ENCODE measurements at places on chromosomes 3 and 15. TPM values are rescaled to one million over a fixed set of nuclear protein-coding genes. Genes with fewer than 3 reads are reported as not detected.

Gene GPR87
- total RNA-seq = not detected

Gene VIPR1
- not detected for total RNA-seq

Gene HRG
- not detected for total RNA-seq

Gene TMEM207
- total RNA-seq = not detected

Gene GOLGA6L4
- total RNA-seq = 4.7 TPM

Gene EFHB
- not detected for total RNA-seq

Gene TAMM41
- total RNA-seq = 10.2 TPM

Gene ABCF3
- total RNA-seq = 33.1 TPM

Gene TMEM108
- 0.67 TPM for total RNA-seq

Gene AGBL1
- not detected for total RNA-seq

Gene ANKRD34C
- total RNA-seq = not detected

Gene SCN5A
- 5.5 TPM for total RNA-seq

Gene CIDEC
- not detected for total RNA-seq

Gene TM4SF1
- total RNA-seq = 612 TPM

Gene MORC1
- not detected for total RNA-seq

Gene KCNMB2
- not detected for total RNA-seq

Gene EXOG
- 8.7 TPM for total RNA-seq

Gene FEM1B
- total RNA-seq = 23.8 TPM

Gene NOX5
- total RNA-seq = not detected

Gene SAXO2
- total RNA-seq = 2.7 TPM

Gene GOLGA8T
- not detected for total RNA-seq

Gene LTF
- 3.1 TPM for total RNA-seq

Gene HTR3E
- total RNA-seq = not detected

Gene PLA2G4E
- total RNA-seq = not detected

Gene CGNL1
- total RNA-seq = 2.5 TPM

Gene ERC2
- 0.13 TPM for total RNA-seq

Gene IL5RA
- total RNA-seq = not detected

Gene SAMD7
- total RNA-seq = not detected

Gene KIF15
- total RNA-seq = 13.8 TPM

Gene C3orf20
- total RNA-seq = not detected

Gene EDC3
- 15.8 TPM for total RNA-seq

Gene ZXDC
- total RNA-seq = 11.4 TPM

Gene DLL4
- 24.1 TPM for total RNA-seq

Gene CKMT1A
- not detected for total RNA-seq

Gene SKOR1
- not detected for total RNA-seq

Gene SLC28A2
- total RNA-seq = not detected

Gene LRRC31
- not detected for total RNA-seq

All from mammary microvascular endothelial cell (primary cell).